ENCODE measurements at places on chromosomes 5 and 9. TPM values are rescaled to one million over a fixed set of nuclear protein-coding genes. Genes with fewer than 3 reads are reported as not detected.

DNA sequence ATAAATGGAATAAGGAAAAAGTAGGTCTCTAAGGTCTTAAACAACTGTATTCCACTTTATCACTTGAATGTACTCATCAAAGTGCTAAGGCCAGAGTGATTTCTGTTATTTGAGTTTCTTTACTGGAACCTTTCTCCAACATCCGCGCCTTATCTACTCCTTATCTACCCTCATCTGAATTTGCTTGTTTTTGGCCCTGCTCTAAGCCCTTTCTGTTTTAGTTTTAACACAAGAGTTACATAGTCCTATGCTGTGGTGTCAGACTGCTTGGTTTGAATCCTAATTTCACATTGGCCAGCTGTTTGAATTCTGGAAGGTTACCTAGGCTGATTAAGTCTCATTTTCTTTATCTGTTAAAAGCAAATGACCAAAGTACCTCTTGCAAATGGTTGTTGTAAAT lies 128.3 kb downstream of the PCSK5 start:
- no peak for DNase-seq

GRCh38 chr9:18393340-18394130 lies 80.4 kb upstream of the ADAMTSL1 start:
- DNase-seq, result peak; percentile 34

The INSL6 gene
- not detected for total RNA-seq

The MYMK gene
- not detected for total RNA-seq

The SHISAL2B gene
- not detected for total RNA-seq

DNA sequence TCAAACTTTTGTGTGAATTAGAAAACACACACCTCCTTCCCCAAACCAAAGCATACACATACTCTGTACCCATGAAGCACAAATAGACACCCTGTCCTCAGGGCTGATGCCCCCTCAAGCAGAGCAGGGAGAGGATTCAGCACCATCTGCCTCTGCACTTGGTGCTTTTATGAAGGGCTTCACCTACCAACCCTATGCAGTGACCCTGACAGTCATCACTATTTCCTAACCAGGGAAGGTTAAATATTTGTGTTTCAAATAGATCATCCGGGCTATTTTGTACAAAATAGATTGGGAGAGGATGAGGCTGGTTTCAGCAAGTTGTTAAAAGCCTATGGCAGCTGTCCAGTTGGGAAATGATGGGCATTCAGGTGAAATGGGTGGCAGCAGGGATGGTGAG lies 396.2 kb downstream of the ZSWIM6 start:
- DNase-seq, result no peak

DNA sequence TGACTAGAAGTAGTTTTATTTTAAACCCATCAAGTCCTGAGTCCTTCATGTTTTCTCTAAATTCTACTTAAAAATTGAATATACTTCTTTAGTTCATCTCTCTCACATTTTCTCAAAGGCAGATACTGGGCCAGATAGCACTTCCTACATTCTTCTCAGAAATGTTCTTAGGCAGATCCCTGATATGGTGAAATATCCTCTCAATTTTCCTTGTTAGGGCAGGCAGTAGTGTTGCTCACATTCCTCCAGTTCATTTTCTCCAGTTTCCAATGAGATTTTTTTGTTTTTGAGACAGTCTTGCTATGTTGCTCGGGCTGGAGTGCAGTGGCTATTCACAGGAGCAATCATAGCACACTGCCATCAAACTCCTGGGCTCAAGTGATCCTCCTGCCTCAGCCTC lies 5.7 kb downstream of the GCNT1 start:
- DNase-seq, result no peak

The CATSPER3 gene
- total RNA-seq, result 0.59 TPM

GRCh38 chr9:86598411-86599239 lies 244.4 kb upstream of the TUT7 start:
- DNase-seq, result no peak

The SPATA31A5 gene
- total RNA-seq, result not detected

DNA sequence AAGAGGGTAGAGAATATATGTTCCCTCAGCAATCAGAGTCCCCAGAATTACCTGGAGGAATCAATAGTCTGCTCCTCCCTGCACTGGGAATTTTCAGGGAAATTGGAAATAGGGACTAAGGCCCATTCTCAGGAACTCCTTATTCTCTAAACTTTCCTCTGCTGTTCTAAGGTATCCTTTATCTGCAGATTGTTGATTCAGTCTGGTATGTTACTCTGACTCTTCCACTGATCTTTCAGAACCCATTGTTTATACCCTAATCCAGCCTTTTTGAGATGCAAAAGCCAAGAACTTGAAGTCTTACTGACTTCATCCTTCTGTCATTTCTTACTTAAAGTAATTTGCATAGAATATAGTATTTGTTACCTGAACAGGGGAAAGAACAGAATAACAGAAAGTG lies 143.5 kb upstream of the PPP1R2B start:
- no peak for DNase-seq

GRCh38 chr9:6307551-6308096 lies 20.6 kb upstream of the TPD52L3 start:
- no peak for DNase-seq

DNA sequence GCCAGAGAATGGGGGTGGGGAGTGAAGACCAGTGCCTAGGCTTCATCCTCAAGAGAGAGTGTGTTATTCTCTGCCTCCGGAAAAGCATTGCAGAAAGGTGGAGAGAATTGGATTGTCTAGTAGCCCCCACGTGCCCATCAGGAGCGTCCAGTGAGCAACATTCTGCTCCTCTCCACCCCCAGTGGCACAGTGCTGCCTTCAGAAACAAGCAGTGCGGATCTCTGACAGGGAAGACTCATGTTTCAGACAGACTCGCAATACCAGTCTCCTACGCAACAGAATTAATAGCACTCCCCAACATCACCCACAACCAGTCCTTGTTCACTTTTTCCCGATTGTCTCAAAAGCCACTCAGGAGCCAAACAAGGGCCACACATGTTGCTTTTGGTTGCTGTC lies 14.9 kb upstream of the CEL start:
- no peak for DNase-seq

- DNase-seq, result no peak
Measured at GRCh38 chr5:83498585-83498984, 27.0 kb downstream of the VCAN start.

The MYOZ3 gene
- total RNA-seq, result not detected

The TRIM32 gene
- total RNA-seq, result 13.4 TPM

DNA sequence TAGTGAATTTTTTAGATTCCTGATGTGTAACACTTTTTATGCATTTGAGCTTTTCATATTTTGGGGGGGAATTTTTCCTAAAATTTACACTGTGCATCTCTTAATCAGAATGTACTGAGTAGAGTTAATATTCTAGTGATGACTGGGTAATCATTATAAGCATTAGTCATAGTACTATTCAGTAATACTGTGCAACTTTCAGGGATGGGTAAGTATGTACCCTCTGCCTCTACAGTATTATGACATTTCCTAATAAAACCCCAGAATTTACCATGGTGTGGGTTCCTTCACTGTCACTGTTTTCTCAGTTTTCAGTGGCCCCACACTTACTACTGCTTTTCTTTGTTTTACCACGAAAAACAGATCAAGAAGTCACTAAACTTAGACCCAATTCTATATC lies 2.8 kb upstream of the CMYA5 start:
- DNase-seq, result no peak

- DNase-seq, result no peak
Measured at GRCh38 chr5:152256580-152256979, 148.5 kb downstream of the NMUR2 start.

DNA sequence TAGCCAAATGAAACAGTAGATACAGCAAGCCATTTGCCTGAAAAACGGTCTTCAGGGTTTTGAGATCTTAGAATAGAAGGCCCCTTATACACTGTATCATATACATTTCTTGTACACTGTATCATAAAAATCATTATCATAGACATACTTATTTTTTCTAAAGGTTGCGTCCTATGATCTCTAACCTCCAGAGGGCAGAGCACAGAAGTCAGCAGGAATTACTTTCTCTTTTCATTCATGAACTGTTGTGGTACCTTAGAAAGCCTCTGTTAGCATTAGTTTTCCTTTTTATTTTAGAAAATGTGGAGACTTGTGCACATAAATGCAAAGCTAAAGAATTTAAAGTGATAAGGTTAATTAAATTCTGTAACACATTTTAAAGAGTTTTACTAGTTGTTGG lies 115.4 kb downstream of the OXCT1 start:
- no peak for DNase-seq

DNA sequence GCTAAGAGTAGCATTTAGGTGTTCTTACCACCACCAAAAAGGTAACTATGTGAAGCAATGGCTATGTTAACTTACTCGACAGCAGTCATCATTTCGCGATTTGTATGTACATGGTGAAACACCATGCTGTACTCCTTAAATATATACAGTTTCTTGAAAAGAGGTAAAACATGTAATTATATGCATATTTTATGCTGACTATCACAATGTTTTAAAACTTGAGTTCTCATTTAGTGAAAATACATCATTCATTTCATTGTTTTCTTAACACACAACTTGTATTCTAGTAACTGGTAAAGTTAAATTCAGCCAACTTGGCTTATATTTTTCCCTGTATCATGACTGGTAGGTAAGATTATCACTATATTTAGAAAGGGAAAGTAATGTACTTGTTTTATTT lies 189.9 kb downstream of the ADCY2 start:
- no peak for DNase-seq

The HSPB3 gene
- total RNA-seq, result not detected

The ANKRD31 gene
- 0.20 TPM for total RNA-seq

The HINT2 gene
- 27.9 TPM for total RNA-seq

- no peak for DNase-seq
Measured at GRCh38 chr9:33189331-33189791, 22.2 kb upstream of the B4GALT1 start.

DNA sequence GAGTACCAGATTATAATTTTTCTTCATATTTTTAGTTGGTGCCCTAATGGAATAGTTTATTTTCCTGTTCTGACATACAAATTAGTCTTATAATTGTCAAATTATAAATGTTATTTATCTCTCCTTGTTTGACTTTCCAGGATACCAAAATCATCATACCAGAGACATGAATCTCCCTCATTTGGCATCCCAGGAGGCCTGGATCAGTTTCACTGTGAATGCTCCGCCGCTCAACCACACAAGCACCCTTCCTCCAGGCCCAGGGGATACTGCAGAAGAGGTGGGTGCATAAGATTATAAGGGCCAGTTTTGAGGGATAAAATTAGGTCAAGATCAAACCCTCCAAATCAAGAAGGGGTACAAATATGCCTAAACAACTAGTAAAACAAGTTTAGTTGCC lies 1229.3 kb downstream of the CDH12 start:
- no peak for DNase-seq

- no peak for DNase-seq
Measured at GRCh38 chr5:6525910-6526309, 77.3 kb downstream of the UBE2QL1 start.

DNA sequence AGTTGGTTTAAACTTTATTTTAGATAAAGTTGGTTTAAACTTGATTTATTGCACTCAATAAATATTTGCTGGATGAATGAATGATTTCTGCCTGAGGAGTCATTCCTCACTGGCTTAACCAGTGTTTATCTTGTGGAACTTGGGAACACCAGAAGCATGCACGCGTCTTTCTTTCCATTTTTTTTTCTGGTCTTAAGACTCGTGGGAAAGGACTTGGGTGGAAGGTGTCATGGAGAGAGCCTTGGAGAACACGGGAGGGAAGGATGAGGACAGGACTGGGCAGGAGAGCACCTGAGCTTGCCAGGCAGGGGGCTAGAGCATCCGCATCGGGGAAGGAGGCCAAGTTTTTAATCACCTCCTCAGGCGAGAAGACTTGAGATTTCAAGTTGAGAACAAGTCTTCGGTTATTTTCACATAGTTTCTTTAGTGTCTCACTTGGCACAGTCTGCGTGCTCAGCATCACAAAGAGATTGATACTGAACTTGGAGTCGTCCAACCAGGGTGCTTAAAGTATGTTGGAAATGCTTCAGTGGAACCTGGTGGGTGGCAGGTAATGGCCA lies 144.2 kb downstream of the PDZD2 start:
- no peak for DNase-seq

DNA sequence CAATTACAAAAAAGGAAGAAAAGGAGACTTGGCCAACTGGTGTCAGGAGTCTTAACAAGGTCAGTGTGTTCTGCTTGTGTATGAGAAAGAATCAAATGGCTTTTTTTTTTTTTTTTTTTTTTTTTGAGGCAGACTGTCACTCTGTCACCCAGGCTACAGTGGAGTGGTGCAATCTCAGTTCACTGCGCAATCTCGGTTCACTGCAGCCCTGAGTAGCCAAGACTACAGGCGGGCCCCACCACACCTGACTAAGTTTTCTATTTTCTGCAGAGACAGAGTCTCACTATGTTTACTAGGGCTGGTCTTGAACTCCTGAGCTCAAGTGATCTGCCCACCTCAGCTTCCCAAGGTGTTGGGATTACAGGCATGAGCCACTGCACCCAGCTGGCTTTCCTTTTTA lies 3.1 kb upstream of the IL7R start:
- DNase-seq, result no peak

DNA sequence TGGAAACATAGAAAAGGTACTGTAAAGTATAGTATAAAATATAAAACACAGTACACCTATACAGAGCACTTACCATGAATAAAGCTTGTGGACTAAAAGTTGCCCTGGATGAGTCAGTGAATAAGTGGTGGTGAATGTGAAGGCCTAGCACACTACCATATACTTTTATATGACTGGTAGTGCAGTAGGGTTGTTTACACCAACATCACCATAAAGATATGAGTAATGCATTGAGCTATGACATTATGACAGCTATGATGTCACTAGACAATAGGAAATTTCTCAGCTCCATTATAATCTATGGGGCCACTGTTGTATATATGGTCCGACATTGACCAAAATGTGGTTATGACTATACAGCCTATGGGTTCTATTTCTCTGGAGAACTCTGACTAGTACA lies 291.8 kb upstream of the ACTBL2 start:
- no peak for DNase-seq

DNA sequence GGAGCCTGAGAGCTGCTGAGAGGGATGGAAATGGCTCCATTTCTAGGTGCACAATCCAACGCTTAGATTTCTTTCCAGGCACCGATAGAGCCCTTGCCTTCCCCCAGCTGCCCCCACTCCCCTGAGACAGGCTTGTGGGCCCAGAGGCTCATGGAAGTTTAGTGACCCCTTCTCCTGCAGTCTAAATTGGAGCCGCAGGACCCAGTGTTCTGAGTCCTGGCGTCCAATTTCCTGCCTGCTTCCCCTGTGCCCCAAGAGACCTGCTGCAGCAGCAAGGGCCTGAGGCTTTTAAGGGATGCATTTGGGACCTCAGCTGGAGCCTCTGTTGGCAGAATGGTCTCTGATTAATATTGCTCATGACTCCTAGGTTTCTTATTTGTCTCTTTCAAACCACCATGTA lies 61.7 kb downstream of the RGS3 start:
- DNase-seq, result no peak

The TNFAIP8 gene
- 56.0 TPM for total RNA-seq

Measured in lower leg skin (tissue), 4 donors.